B cell (primary cell): ENCODE measurements at places on chromosomes 3 and 15.

DNA sequence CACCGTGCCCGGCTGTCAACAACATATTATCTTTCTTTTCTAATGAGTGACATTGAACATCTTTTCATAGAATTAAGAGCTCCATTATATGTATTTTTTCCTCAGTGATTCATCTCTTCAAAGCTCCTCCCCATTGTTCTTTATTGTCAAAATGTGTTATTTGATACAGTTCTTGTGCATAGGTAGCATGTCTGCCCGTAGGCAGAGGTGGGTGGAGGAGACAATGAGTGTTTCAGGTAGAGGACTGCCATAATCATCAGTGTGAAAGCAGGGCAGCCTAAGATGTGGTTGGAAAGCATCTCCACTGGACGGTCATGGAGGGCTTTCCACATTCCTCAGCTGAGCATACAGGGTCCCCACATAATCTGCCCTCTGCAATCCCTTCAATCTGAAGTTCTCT lies 452.0 kb upstream of the MCTP2 start:
- DNase-seq = no peak

GRCh38 chr3:50557915-50558314 lies 9.6 kb downstream of the C3orf18 start:
- no peak for DNase-seq

DNA sequence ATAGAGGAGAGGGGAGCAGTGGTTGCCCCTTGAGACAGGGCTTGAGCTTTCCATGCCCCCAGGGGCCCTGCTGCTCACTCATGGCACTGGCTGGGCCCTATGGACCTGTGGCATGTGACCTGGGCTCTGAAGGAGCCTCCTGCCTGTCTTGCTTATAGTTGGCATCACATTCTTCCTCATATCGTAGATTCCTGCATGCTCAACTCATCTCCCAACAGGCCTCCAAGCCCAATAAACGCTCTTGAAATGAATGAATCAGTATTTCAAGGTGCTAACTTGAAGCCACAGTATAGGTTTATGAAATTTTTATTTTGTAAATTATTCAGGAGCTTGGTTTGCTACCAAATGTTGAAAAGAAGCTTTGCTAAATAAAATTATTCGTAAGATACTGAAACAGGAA lies 93.3 kb upstream of the SLC7A14 start:
- no peak for DNase-seq

GRCh38 chr15:74300057-74300795 lies 64.1 kb downstream of the CCDC33 start:
- DNase-seq = no peak

DNA sequence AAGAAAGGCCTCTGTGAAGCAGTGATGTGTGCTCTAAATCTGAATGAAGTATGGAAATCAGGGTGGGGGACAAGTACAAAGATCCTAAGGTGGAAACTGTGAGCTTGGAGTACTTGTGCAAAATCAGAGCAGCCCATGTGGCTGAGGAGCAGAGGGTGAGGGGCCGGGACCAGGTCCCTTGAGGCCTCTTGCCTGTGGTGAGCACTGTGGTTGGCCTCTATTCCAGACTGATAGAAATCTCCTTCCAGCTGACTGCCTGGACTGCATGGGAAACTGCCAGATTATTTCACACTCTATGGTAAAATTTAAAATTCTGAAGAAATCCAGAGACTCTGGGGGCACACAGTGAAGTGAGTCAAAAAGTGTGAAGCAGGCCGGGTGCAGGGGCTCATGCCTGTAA lies 81.4 kb downstream of the TM4SF4 start:
- no peak for DNase-seq

DNA sequence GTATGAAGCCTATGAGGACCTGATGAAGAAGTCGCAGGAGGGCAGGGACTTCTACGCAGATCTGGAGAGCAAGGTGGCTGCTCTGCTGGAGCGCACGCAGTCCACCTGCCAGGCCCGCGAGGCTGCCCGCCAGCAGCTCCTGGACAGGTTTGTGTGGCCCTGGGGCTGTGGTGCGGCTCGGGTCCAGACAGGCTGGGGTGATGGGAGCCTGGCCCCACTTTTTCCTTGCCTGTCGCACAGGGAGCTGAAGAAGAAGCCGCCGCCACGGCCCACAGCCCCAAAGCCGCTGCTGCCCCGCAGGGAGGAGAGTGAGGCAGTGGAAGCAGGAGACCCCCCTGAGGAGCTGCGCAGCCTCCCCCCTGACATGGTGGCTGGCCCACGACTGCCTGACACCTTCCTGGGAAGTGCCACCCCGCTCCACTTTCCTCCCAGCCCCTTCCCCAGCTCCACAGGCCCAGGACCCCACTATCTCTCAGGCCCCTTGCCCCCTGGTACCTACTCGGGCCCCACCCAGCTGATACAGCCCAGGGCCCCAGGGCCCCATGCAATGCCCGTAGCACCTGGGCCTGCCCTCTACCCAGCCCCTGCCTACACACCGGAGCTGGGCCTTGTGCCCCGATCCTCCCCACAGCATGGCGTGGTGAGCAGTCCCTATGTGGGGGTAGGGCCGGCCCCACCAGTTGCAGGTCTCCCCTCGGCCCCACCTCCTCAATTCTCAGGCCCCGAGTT lies 29.0 kb downstream of the PTPN23 start:
- DNase-seq = no peak

GRCh38 chr3:152317184-152317583 lies 48.5 kb downstream of the MBNL1 start:
- no peak for DNase-seq

GRCh38 chr3:170179432-170179831 lies 2.1 kb downstream of the PHC3 start:
- DNase-seq = no peak

DNA sequence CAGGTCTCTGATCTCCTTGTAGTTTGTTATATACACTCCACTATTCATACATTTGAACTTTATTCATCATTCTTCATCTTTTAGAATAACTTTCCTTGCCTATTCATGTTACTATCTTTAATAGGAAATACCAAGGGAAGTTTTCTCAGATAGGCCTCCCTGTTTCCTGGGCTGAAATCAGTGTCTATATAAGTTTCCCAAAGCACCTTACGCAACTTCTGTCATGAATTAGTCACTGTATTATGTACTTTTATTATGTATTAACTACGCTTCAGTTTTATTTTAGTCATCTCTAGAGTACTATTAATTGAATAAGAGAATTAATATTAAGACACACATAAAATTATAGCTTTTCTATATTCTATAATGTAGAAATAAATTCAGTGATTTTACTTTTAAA lies 1481.5 kb downstream of the OTOL1 start:
- DNase-seq = no peak

GRCh38 chr3:27584874-27585273 lies 100.7 kb upstream of the SLC4A7 start:
- DNase-seq = no peak

DNA sequence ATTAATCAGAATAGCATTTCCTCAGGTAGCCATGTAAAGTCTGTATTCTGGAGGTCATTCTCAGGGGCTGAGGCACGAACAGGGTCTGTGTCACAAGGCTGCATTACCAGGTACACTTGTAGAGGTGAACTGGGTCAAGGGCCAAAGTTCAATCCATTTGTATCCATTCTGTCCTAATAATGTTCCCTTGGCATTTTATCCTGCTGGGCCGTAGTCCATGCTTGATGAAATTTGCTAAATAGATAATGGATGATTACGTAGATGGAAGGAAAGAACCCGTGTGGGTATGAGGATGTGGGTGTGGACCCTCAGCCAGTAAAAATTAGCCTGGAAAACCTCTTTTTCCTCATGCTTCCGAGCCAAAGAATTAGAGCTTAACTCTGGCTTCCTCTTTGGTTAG lies 785.9 kb downstream of the GRM7 start:
- DNase-seq = no peak

GRCh38 chr15:29058903-29059539 lies 173.2 kb downstream of the APBA2 start:
- no peak for DNase-seq

GRCh38 chr3:108189440-108189839 lies 32.8 kb downstream of the IFT57 start:
- DNase-seq = no peak

GRCh38 chr3:111151438-111151837 lies 79.8 kb downstream of the NECTIN3 start:
- DNase-seq = no peak

- no peak for DNase-seq
These were observed 4.9 kb upstream of the CHSY1 start for GRCh38 chr15:101256757-101257156.

DNA sequence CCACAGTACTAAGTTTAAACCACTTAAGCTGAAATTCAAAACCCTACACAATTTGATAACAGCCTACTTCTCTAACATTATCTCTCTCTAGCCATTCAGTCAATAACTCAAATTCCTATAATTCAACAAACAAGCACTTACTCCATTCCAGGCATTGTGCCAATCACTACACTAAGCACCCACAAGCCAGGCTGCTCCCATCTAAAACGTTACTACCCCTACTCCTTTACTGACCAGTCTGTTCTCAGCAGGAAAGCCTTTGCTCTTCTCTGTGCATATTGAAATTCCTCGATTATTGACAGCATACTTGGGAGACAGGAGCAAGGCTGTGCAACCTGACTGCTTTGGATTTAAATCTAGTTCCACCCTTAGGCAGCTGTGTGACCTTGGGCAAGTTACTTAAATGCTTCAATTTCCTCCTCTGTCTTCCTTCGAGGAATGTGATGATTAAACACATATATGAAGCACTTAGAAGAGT lies 177.2 kb upstream of the THBS1 start:
- DNase-seq = no peak

DNA sequence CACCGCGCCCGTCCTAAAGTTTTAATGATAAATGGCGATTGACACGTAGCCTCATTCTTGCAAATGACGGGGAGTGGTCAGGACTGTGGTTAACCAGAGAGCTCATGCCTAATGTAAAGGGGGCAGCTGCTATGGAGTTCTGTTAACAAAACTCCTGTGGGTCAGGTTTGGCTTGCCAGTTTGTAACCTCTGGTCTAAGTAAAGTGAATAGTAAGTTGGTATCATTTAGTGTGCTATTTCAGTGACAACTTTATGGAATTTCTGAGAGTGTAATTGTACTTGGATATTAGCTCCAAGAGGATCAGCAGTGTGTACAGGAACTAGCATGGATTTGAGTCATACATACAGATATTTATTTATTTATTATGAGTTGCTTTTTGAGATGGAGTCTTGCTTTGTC lies 87.9 kb downstream of the RGMA start:
- DNase-seq = no peak

DNA sequence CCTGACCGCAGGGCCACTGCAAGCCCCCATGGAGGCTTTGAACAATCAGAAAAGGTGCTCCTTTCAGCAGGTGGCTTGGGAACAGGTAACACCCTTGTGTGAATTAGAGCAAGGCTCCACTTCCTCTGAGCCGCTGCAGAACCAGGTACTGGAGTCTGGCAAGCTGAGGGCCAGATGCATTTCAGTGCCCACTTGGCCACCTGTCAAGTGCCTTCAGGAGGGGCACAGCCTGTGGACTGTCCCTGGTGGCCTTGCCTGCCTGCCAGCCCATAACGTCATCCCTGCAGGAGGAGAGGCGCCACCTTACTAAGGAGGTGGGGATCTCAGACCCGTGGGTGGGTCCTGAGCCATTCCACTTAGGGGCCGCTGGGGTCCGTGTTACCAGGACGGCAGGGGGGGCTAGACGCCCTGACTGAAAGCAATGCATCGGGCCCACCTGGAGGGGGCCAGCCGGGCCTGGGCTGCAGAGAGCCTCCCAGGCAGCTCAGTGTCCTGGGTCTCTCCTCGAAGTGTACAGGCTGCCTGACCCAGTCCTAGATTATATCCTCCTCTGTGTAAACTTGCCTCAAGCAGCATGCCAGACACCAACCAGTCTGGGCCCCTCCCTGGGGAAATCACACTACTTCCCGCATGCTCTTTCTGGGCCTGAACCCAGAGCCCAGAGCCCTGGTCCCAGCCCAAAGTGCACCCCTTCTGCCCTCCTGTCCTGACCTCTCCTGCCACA lies 16.1 kb downstream of the SPTBN5 start:
- no peak for DNase-seq

GRCh38 chr15:38254051-38254883 lies 1.6 kb downstream of the SPRED1 start:
- peak; percentile 78 for DNase-seq

GRCh38 chr3:125556314-125556713 lies 36.3 kb upstream of the SNX4 start:
- no peak for DNase-seq

- no peak for DNase-seq
These were observed 4.4 kb downstream of the TGFBR2 start for GRCh38 chr3:30610702-30611368.

DNA sequence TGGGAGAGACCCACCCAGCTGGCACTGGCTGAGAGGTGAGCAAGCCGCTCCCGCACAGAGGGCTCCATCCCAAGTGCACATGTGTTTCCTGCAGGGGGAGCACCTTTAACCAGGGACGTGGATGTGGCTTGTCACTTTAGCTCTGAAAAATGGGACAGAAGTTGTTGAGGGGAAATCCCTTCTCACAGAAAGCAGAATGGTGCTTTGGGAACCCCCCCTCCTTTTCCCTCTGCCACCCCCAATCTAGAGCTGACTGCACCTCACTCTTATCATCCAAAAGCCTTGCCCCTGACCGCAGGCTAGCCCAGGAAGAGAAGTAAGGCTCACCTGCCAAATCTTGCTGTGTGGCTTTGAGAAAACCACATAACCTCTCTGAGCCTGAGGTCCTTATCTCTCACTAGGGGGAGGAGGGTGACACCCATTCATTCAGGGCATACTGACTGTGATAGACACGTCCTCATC lies 77.9 kb downstream of the RPN1 start:
- DNase-seq = no peak

DNA sequence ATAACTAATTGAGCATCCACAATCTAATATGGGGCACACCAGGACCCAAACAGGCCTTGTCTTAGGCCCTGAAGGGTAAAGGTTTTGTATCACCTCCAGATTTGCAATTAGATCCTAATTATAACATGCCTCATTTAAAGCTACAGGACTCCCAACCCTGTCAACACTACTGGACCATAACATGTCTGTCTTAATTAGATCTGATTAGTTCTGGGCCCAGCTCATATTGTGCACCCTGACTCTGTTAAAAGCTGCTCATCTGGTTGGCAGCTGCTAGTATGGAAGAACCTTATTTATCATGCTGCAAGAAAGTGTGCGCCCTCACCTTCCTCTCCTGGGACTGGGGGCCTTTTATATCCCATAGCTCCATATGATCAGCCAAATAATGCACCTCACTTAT lies 457.8 kb downstream of the ROBO1 start:
- DNase-seq = no peak

DNA sequence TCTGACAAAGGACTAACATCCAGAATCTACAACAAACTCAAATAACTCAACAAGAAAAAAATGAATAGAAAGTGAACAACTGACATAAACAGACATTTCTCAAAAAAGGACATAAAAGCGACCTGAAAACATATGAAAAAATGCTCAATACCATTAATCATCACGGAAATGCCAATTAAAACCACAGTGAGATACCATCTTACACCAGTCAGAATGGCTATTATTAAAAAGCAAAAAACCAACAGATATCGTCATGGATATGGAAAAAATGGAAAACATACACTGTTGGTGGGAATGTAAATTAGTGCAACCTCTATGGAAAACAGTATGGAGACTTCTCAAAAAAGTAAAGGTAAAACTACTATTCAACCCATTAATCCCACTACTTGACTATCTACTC lies 53.3 kb downstream of the ZNF385D start:
- no peak for DNase-seq
